ENCODE measurements at places on chromosomes 5 and 9.

GRCh38 chr5:66933066-66933465 lies 263.5 kb downstream of the CD180 start:
- DNase-seq, result no peak

- DNase-seq, result no peak
These were observed 13.1 kb downstream of the PSD2 start for GRCh38 chr5:139808481-139809330.

DNA sequence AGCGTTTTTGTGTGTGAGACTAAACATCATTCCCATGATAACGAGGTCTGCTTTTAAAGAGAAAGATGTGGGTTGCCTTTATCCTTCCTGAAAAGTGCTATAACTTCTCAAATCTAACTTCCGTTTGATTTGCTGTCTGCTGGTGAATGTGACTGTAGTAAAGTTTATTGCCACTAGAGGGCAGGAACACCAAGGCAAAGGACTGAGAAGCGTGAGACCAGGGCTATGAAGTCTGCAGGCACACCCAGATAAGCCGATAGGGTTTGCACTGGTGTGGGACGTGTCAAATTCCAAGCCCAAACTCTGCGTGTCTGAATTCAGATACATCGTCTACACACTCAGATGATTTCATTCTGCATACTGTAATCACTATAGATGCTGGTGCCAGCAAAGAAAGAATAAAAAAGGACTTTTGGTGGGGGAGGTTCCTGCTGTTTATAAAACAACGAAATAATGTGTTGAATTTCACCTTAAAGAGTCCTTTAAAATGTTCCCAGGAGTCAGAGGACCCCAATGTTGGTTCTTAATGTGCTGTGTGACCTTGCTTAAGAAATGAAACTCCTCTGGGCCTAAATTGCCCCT lies 87.2 kb downstream of the PTTG1 start:
- DNase-seq, result peak; percentile 52

- no peak for DNase-seq
These were observed 5.8 kb downstream of the CEP72 start for GRCh38 chr5:617896-618295.

DNA sequence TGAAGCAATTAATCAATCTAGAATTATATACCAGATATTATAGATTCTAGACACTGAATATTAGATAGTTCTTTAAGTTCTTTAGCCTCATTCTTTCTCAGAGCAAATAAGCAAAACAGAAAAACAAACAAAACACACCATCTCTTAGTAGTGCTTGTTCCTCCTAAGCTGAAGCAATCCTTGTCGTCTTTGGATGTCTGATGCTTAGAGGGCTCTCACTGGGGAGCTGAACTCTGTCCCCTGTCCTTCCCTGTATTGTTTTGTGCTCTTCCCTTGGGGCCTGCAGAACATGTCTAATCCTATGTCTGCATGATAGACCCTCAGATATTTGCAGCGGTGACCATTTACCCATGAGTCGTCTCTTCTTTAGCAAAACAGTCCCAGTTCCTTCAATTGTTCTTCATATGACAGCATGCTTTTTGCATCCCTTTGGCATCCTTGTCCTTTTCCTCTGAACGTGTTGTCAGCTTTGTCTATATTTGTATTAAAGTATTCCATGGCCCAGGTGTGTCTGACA lies 114.3 kb downstream of the ARHGEF28 start:
- DNase-seq, result no peak

GRCh38 chr9:19642256-19642655 lies 146.6 kb downstream of the SLC24A2 start:
- no peak for DNase-seq

GRCh38 chr5:149210968-149211490 lies 60.6 kb upstream of the AFAP1L1 start:
- DNase-seq, result no peak

DNA sequence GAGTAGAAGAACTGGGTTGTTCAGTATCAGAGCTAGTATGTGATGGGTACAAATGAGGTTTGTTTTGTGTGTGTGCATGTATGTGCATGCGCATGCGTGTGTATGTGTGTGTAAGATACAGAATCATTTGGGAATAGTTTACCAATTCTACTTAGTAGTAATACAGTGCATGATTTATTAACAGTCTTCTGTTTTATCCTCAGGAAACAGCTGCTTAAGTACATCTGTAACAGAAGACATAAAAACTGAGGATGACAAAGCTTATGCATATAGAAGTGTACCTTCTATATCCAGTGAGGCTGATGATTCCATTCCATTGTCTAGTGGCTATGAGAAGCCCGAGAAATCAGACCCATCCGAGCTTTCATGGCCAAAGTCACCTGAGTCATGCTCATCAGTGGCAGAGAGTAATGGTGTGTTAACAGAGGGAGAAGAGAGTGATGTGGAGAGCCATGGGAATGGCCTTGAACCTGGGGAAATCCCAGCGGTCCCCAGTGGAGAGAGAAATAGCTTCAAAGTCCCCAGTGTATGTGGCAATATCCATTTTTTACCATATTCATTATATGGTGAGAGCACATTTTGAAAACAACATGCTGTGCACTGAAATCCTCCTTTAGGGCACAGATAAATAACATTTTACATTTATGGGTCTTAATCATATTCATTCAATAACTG lies 228.5 kb downstream of the KDM4C start:
- DNase-seq, result no peak

GRCh38 chr5:151016700-151017099 lies 3.7 kb upstream of the GPX3 start:
- DNase-seq, result no peak

- peak; percentile 32 for DNase-seq
These were observed 51.5 kb upstream of the NKD2 start for GRCh38 chr5:956941-957747.

GRCh38 chr5:169139480-169140050 lies 161.4 kb downstream of the SLIT3 start:
- DNase-seq, result no peak

GRCh38 chr5:88142636-88142885 lies 126.1 kb downstream of the TMEM161B start:
- DNase-seq, result no peak

DNA sequence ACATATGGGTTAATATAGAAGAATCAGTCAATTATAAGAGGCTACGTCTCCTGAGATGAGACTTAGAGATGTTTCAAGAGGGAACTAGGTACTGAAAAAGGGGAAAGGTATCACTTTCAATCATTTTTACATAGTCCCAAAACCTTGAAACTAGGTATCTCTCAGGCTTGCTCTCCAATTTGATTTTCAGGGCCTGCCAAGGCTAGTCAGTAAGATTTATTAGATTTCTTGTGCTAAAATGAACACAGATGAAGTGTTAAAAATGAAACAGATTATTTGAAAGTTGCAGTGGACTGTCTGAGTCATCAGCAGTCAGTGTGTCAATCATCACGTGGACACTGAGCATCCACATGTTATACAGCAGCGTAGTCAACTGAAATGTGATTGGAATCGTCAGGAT lies 591.1 kb downstream of the DTWD2 start:
- no peak for DNase-seq

GRCh38 chr5:131581702-131582101 lies 53.3 kb downstream of the RAPGEF6 start:
- no peak for DNase-seq

DNA sequence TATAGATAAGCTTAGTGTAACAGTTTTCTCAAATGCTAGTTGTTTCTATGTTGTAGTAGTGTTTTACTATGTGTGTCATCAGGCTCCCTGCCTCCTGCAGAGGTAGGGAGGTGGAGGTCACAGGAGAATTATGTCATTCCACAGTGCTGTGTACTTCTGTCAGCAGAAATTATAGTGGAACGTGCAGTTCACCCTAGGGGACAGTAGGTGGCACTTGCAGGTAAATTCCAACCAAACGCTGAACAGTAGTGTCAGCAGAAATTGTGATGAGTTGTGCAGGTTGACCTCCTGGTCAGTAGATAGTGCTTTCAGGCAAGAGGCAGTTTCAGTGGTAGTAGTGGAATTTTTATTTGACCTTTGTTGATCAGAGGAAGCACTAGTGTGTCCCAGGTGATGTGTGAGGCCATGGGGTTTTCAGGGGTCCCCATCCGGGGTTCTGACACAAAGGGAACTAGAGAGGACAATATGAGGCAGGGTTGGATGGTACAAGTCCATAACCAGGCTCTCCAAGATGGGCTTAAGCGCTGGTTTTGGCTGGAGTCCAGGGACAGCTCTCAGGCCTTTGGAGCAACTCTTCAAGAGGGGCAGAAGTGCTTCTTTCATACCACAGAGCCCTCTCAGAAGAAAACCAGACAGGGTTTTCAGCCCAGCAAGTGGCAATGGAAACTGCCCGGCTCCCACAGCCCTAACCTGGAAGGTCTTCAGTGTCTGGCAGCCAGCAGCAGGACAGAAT lies 402.9 kb downstream of the CYLC2 start:
- DNase-seq, result peak; percentile 6

DNA sequence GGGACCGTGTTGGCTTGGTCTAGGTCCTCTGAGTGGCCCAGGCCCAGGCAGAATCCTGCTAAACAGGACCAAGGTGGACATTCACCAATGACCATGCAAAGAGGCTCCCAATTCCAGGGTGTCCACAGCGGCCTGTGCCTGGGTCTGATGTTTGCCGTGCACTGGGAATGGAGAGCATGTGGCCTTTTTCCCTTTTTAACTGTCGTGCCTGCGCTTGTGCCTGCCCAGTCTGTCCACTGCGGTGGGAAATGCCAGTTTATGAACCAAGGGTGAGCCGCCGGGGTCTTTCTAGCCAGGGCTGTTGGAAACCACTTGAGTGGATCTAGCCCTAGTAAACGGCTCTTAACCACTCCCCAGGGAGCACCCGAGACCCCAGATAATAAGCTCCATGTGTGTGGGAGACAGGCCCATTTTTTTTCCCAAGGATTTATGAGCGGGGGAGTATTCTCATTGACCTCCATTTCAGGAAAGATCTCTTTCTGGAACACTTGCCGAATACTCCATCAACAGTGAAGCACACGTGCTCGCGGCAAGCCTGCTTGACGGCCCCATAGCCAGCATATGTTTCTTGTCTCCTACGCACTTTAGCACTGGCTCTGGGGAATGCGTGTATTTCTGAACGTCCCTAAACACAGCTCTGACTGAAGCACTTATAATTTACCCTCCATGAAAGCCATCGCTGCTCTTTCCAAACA lies 93.2 kb upstream of the PHYKPL start:
- DNase-seq, result no peak

DNA sequence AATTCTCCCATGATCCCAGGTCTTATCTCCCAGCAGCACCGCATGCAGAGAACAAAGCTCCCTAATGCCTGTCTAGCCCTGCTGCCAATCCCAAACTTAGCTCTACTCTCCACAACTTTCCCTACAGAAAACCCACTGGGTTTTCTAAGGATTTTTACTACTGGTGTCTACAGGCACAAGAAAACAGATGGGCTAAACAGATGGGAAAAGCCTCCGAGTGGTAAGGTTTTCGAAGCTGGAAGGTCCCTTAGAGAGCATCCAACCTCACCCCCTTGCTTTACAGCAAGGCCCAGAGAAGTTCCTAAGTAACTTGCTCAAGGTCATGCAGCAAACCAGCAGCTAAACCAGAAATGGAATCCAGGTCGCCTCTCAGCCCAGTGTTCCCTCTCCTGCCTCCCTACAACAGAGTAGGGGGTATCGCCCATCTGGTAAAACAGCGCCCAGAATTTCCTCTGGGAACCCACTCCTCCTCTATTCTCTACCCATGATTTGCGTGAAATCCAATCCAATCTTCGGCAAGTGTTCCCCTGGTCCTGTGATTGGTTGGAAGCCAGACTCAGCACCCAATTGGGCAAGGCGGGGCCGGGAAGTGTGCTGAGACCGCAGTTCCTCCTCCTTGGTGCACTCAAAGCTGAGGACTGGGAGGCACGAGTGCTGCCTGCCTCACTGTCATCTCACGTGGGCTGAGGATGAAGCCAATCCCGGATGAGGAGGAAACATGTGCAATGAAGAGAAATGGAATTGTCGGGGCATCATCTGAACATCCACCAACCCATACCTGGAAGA lies 20.8 kb downstream of the CPLX2 start:
- DNase-seq, result no peak

DNA sequence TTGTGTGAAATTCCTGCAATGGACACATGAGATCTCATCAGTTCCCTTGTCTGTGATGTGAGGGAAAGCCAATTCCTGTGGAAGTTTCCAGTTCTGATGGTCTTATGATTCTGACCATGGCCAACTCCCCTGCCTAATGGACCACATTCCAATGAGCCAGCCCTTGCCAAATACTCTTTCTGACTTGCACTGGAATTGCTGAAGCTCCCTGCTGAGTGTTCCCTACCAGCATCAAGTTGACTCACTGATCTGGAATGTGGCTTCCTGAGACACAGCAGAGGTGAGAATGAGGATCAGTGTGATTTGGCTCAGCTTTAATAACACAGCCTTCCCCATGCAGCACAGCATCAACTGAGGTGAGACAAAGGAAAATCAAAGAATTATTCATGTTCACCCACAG lies 427.8 kb downstream of the KDM4C start:
- DNase-seq, result no peak

- no peak for DNase-seq
These were observed at the start of gene PTGES for GRCh38 chr9:129752900-129753729. TSS of gene PTGES (minus strand) at chr9:129753042. CDS start at chr9:129753012, 30 bp downstream.

- DNase-seq, result no peak
These were observed 1.2 kb upstream of the NSD1 start for GRCh38 chr5:177132136-177133095.

DNA sequence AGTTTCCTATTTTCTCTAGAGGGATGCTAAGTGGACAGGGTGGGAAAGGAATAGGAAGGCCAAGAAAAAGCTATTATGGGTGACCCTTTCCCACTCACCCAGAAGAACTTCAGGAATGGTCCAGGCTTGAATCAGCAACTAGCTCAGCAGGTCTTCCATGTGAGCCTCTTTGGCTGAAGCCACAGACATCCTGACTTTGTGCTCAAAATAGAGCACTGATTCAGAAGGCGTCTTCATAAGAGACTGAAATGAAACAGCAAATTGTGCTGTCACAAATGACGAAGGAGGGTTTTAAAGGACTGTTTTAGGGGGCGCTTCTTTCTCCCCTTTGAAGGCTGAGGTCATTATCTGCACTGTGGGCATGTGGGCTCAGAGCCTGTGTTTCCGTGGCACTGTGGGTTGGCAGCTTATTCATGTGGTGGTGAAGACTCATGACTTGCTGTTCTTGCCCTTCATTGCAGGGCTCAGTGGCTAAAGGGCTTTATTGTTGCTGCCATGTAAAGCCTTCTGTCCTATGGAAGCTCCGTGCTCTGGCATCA lies 65.8 kb upstream of the NFIL3 start:
- DNase-seq, result no peak

DNA sequence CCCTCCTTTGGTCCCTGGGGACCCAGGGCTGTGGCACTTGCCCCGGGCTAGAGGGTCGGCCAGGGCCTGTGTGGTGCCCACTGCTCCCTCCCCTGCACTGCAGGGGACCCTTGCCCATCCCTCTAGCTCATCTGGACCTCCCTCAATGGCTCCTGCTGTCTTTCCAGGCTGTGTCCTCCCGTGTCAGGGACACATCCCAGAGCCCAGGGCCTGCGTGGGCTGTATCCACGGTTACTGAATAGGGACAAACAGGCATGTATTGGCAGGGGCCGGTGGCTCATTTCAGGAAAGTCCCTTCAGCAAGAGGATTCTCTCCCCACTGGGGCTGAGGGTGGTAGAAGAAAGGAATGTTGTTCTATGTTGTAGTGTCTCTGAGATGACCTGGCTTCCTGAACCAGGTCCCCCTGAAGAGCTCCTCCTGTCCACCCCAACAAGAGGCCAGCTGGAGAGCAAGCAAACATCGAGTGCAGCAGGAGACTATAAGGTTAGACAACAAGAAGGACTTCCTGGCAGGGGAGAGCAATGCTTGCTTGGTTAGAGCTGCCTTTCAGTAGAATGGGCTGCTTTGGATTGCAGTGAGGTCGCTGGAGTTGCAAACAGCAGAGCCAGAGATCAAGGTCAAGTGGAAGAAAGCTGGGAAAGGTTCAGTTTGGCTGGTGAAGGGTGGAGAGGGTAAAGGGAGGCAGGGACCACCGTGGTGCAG lies 1.0 kb upstream of the CRB2 start:
- DNase-seq, result no peak

Data from stimulated activated CD4-positive, alpha-beta T cell treated with anti-CD3 and anti-CD28 coated beads, Interleukin-12 subunit alpha, Interleukin-12 subunit beta, amount 100 ng/mL, for 24 hours (primary cell).